ENCODE measurements at places on chromosomes 2 and 18.

DNA sequence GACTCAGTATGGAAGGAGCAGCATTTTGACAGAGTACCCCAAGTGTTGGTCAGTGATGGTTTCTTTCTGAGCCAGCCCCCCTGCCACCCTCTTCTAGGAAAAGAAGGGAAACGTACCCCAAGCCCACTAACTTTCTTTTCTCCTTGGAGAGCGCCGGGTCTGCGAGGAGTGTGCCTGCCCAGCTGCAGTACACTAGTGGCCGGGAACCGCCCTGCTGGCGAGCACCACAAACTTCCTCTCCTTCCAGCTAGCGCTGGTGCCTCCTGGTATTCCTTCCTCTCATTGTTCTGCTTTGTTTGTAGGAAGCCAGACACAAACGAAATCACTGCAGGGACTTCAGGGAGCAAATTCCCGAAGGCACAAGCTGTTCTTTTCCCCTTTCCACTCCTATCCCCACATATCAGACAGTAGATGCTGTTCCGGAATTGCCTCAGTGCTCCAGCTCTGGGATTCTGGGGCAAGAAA, 1.8 kb downstream of the CCDC85A start:
- no peak for DNase-seq

GRCh38 chr2:172438741-172439508, 11.5 kb downstream of the ITGA6 start:
- no peak for DNase-seq

GRCh38 chr2:227606476-227606875, 7.8 kb downstream of the SCYGR2 start:
- DNase-seq: no peak

DNA sequence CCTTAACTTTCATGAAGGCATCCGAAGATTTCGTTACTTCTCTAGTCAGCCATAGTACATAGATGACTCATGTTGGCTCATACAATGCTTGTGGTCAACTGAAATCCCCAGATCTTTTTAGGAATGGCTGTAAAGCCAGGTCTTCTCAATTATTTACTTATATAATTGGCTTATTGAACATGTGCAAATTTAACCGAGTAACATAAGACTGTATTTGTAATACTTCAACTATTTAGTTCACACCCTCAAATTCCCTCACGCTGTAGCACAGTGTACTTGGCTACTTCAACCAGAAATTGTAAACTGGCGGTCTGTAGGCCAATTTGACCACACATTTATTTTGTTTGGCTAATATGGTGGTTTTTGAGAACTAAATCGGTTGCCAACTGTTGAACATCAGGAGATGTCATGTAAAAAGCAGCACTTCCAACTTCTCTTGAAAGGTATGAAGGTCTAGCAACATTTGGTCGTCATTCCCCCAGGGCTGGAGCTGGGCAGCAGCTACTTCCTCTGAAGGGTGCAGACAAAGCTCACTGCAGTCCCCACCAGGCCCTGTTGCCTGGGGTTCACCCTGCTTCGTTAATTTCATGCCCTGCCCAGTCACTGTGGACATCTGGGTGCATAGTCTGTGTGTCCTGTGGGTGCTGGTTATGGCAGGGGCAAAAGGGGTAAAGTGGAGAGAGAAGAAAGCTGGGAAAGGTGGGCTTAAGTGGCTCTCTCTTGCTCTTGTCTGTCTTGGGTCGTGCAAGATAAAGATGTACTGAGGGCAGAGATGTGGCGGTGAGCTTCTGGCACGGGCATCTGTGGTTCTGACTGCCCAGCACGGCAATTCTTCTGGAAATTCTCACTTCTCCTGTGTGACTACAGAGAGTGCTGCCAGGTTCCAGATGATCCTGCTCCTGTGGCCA, 3.2 kb upstream of the SH3RF3 start:
- no peak for DNase-seq

- no peak for DNase-seq
Observed at GRCh38 chr18:57131101-57131500, 15.8 kb upstream of the BOD1L2 start.

- DNase-seq: no peak
Observed at GRCh38 chr18:79779700-79780190, 18.0 kb upstream of the KCNG2 start.

DNA sequence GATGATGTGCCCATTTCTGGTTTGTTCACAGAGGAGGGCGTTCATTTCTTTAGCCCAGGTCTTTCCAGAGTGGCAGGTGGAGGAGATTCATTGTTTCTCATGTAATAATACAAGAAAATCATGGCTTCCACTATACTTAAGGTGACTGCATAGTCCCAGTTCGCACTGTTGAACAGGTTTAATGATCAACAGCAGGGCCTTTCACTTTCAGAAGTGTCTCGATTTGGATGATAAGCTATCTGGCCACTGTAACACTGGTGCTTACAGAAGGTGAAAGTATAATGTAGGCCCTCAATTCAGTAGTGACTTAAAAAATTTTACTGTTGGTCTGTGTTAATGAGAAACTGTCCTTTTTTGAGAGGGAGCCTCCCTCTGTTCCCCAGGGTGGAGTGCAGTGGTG, 1.4 kb downstream of the RMC1 start:
- peak; percentile 79 for DNase-seq

DNA sequence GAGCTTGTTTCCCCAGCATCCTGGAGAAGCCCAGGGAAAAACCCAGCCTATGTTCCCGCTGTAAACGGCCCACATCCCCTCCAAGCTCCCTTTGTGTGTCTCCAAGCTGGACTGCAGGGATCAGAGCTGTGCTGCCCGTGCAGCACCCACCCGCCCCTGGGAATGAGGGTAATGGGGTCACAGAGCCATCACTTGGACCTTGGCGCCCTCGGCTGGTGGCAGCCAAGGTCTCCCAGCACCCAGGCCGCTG, 670 bp upstream of the INPP5D start:
- peak; percentile 69 for DNase-seq

DNA sequence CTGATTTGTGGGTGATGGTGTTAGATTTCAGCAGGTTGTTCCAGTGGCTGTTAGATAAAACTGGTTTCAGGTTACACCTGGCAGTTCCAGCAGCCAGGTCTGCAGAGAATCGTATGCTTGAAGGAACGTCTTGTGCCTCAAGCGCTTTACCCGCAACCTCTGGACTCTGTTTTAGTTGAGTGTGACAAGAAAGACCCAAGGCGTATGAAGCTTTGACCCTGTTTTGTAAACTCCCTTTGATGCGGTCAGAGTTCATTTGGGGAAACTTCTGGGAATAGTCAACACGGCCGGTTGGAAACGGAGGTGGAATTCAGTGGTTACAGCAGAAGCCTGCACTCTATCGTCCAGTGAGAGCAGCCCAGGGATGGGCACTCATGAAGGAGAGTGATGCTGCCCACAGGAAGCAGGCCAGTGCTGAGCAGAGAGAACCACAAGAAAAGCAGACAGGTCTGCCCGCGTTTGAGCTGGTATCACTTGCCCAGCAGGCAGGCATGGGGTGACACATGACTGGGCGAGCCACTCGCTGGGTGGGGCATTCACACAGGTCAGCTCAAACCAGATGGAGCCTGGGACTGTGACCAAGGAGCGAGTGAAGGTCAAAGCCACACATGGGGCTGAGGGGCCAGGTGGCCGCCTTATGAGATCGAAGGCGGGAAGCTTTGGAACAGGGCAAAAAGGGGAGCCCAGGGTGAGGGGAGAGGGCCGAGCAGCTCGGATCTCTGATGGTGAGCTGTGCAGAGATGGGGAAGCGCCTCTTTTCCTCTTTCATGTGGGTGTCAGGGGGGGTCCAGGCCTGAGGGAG, 99.6 kb upstream of the MBOAT2 start:
- no peak for DNase-seq

GRCh38 chr18:53864770-53865169, 359.7 kb downstream of the MBD2 start:
- no peak for DNase-seq

- peak; percentile 13 for DNase-seq
Observed at GRCh38 chr2:64327510-64328414, 126.2 kb upstream of the LGALSL start.

DNA sequence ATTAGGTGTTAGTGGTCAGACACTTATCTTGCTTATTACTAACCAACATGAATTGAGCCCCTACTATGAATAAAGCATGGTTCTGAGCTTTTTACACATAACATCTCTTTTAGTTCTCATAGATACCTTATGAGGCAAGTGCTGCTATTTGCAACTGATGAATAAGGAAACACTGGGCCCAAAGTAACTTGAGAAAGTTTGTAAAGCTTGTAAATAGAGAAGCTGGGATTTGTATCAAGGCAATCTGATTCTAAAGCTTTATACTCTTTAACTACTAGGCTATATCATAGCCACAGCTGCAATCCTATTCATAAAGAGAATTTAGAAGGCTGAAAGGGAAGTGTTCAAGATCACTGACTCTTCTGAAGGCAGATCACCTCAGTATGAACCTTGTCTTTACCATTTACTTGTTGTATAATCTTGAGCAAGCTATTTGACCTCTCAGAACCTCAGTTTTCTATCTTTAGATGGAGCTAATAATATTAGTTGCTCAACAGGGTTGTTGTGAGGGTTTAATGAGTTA, 60.4 kb downstream of the ABCB11 start:
- no peak for DNase-seq

DNA sequence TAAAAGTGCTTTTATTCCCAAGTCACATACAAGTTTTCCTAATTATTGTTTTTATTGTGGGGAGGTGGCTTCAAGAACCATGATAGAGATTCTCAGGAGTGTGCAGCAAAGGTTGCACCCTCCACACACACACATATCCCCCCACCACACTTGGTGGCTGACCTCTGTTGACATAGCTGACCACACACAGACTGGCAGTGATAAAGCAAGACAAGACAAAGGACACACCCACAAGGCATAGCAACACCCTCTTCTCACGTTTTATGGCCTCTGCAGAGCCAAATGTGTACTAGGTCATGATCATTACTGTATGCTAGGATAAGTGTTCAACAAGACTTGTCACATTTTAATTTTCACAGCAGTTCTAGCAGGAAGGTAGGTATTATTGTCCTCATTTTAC, 143.0 kb upstream of the EPC2 start:
- DNase-seq: no peak

- no peak for DNase-seq
Observed at GRCh38 chr2:12073217-12073852, 326.9 kb downstream of the LPIN1 start.

GRCh38 chr2:46947841-46948240, 32.2 kb upstream of the MCFD2 start:
- DNase-seq: no peak

DNA sequence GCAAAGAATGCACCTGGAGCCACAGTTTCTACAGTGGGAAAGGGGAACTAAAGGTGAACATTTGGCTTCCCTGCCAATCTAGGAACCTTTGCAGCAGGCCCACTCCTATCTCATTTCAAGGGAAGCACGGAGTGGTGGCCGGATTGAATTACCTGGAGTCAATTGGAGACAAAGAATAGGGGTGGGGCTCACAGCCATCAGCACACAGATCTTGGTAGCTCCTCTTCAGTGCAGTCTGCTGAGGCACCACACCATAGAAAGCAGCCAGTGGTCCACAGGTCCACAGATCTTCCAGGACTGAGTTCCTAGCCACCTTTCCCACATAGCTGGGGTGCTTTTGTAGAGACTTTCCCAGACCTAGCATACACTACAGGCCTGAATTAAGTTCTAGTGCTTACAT, 43.5 kb upstream of the NXPH2 start:
- DNase-seq: no peak

- DNase-seq: no peak
Observed at GRCh38 chr2:218880859-218881594, 375 bp downstream of the WNT10A start.

- no peak for DNase-seq
Observed at GRCh38 chr2:73917696-73918207, 8.9 kb upstream of the DGUOK start.

DNA sequence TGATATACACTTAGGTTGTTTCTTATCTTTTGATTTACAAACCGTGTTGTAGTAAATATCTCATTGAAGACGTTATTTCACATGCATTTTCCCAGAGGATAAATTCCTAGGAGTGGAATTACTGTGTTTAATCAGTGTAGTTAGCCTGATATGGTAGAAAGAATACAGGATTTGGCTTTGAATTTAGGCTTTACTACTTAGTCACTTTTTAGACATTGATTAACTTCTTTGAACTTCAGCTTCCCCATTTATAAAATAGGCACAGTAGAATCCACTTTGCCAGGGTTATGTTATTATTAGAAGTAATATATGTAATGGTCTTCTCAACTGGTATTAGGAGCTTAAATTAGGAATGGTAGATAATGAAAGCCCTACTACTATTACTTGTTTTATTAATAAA, 27.4 kb downstream of the PSMD14 start:
- DNase-seq: no peak

DNA sequence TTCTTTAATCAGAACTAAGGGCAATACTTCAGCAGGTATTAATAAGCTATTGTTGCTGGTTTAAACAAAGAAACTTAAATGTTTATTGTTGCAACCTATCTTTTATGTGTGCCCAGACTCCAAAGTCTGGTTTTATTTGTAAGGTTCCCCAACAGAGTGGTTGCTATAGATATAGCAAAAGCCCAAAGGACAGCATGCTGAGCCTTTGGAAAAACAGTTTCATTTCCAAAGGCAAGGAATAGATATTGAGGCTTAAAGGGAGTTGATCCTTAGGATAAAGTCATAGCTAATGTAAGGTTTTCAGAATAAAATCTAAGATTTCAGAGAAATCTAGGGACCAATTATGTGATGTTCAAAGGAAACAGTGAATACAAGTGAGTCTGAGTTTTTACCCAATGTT, 413.2 kb upstream of the SLC14A2 start:
- DNase-seq: no peak

- no peak for DNase-seq
Observed at GRCh38 chr2:207491086-207491485, 38.7 kb upstream of the CREB1 start.

DNA sequence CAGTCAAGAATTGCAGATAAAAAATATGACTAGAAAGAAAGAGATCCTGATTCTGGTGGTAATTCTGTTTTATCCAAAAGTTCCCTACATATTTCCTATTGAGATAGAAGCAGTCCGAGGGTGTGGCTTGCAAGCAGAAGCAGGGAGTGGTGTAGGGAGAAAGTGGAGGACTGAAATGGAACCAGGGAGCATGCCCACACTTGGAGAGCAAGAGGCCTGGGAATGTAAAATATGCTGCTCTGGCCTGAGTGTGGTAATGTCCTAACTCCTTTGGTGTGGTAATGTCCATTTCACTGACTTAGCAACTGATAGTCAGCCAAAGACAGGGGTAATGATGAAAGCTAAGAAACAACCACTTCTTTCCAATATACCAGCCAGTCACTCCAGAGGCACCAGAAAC, 30.1 kb upstream of the FMNL2 start:
- DNase-seq: no peak

DNA sequence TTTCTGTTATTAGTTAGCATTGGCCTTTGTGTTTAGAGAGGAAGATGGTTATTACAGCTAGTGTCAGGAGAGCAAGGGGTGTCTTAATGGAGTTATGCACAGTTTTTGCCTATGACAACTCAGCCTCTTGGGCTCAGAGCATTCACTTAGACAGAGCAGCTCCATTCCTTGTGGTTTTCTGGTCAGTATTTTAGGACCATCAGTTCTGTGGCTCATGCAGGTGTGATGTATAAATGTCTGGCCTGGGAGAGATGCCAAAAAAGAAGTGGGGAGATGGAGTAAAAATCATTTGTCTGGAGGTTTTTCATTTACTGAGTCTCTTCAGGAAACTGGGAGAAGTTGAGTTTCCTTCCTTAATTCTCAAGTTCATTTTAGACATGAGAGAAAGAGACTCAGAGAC, 79.7 kb downstream of the PRKCE start:
- DNase-seq: no peak

GRCh38 chr2:178188466-178188865, 5.8 kb upstream of the OSBPL6 start:
- DNase-seq: no peak

Measured in GM13977 (cell line).